SW 1271 (cell line): ENCODE measurements at places on chromosomes 12 and 14.

DNA sequence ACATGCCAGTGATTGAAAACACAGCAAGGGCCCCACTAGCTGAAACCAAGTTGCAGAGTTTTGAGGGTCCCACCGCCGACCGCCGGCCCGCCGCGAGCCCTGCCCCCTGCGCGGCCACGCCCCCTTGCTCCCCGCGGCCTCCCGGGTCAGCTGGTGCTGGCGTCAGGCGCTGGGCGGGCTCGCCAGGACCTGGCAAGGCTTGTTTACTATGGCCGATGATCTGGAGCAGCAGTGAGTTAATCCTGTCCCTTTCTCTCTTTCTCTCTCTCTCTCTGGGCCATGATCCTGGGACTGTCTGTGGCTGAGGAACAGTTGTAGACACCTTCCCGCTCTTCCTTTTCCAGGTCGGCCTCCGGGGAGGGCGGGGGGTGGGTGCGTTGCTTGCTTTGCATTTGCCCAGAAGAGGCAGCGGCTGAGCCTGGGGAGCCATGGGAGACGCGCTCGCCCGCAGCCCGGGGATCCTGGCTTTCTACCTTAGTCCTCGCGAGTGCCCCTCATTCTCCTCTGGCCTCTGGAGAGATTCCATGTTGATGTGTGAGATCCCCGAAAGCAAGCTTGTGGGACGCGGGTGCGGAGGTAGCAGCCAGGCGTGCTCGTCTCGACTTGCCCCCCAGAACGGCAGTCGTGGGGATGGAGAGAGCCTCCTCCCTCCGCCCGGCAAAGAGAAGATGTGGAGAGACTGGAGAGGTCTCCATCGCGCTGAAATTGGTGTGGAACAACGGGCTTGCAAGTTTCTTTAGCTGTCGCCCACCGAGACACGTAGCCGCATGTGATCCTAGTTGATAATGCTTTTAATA lies at the start of gene ABHD4:
Gene ABHD4, plus strand, starts transcription at position 202 of the 797 bp plus-strand sequence. Its CDS starts 7 bp downstream, at position 209.
- no peak for DNase-seq

DNA sequence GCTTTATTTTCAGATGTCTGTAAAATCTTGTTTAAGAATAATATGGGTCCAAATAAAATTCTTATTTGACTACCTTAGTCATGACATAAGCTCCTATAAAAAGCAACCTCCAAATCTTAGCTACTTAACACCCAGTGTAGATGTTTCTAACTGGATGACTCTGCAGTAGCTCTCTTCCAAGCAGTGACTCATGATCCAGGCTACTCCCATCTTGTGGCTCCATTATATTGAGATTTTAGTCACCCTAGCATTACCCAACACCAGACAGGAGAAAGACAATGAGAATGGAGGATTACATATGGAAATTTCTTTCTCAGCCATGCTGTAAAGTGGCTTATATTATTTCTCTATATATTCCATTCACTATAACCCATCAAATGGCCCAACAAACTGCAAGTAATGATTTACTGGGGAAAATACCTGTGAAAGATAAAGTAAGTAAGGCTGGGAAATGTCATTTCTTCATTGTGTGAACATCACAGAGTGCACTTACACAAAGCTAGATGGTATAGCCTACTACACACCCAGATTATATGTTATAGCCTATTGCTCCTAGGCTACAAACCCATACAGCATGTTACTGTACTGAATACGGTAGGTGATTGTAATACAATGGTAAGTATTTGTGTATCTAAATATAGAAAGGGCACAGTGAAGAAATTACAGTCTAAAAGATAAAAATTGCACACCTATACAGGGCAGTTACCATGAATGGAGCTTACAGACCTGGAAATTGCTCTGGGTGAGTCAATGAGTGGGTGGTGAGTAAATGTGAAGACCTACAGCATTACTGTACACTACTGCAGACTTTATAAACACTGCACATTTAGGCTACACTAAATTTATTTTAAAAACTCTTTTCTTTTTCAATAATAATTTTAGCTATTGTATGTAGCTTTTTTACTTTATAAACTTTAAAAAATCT lies 163.2 kb downstream of the DYRK2 start:
- no peak for DNase-seq

- DNase-seq, result no peak
These were observed 275.0 kb upstream of the ATP2B1 start for GRCh38 chr12:89983622-89984021.

DNA sequence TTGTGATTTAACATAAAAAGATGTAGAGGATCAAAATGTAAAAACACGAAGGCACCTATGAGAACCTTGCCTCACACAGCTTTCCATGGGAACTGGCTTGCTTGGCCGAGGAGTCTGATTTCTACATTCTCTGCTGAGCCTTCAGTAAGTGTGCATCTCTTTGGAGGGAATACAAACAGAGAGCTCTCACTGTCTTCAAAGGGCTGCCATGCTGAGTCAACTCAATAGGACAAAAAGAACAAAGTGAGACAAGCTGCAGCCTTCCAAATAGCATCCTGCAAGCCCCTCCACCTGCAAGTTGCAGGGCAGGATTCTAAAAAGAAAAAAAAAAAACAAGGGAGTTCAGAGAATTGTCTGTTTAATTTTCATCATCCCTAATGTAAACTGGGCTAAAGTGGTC lies 411.9 kb downstream of the NELL2 start:
- no peak for DNase-seq

DNA sequence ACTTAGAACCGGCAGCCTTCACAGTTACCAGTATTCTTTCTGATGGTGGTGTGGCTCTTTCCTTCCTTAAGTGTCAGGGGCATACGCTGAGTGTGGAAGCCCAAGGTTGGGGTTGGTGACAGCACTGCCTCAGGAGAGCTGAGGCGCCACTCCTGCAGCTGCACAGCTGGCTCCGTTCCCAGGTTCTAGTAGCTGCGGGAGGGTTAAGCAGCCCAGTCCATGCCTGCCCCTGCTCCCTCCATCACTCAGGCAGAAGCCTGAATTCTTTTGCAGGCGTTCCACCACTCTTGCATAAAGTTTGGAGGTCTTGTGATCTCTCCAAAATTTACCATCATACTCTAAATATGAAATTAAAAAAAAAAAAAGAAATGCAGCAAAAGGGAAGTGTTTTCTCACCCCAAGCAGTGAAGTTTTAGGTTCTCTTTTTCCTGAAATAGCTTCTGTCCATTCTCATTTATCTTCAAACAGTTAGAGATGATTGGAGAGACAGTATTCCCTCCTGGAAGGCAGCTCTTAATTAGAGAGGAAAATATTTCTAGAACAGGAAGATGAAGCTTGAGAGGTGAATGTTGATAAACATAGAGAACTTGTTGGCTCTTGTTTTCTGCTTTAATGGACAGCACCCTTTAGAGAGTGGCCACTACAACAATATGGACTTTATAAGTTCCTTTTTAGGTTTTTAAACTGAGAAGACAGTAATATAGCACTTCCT lies 136.1 kb downstream of the FGD4 start:
- peak; percentile 18 for DNase-seq

DNA sequence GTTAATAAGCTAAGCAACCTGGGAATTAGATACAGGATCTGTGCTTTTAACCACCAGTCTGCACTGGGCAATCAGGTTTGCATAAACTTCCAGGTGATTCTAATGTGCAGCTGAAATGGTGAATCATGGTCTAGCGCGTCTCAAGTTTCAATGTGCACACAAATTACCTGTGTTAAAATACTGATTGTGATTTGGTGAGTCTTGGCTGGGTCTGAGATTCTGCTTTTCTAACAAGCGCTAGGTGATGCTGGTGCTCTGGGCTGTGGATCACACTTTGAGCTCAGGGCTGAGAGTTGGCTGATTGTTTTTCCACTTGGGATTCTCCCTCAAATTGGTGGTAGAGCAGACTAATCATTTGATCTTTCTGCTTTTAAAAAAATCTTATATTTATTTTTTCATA lies 124.8 kb downstream of the C12orf75 start:
- DNase-seq, result no peak

- DNase-seq, result no peak
These were observed 34.0 kb downstream of the CHGA start for GRCh38 chr14:92956961-92957360.

DNA sequence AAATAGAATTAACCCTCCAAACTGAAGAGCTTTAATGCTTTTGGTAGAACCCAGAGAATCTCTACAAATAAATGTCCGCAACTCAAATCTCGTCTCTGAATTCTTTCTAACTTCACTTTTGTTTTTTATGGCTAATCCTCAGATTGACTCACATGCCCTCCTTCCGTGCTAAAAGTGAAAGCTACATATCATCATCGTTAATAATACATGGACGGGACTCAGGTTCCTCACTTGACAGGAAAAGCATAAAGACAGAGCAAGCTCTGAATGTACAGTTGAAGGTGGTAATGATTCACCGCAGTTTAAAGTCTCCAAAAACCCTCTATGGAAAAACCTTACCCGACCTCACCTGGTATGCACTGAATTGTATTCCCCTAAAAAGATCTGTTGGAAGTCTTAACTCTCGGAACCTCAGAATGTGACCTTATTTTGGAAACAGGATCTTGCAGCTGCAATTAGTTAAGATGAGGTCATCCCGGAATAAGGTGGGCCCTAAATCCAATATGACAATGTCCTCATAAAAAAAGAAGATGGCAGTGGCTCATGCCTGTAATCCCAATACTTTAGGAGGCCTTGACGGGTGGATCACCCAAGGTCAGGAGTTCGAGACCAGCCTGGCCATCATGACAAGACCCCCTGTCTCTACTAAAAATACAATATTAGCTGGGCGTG lies 147.4 kb upstream of the FOXN3 start:
- DNase-seq, result no peak

- DNase-seq, result no peak
These were observed 120.9 kb upstream of the ATP2B1 start for GRCh38 chr12:89829434-89829975.

DNA sequence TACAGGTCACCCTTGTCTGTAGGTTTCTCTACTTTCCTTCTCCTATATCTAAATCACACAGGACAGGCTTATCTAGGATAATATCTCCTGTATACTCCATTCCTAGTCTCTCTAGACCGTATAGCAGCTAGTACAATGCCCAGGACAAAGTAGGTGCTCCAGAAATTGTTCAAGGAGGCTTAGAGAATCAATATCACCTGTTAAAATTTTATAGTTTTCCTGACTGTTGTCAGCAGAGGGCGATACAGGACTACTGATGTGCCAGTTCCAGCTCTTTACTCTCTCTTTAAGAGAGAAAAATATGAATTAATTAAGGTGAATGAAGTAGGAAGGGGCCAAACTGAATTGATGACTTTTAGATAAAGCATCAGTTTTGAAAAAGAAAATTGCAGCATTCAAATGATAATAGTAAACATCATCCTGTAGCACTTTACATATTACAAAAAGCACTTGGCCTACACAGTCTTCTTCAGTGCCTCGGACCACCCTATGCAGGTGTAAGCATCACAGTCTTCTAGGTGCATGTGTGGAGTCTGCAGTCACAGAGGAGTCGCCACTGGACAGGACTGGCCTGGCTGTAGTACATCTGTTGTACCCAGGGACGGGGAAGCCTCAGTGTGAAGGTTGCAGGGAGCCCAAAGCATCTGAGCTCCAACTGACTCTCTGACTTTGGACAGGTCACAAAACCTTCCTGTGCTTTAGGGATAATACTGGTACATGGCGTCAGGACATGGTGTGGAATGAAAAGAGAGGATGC lies 61.9 kb upstream of the MAX start:
- no peak for DNase-seq

DNA sequence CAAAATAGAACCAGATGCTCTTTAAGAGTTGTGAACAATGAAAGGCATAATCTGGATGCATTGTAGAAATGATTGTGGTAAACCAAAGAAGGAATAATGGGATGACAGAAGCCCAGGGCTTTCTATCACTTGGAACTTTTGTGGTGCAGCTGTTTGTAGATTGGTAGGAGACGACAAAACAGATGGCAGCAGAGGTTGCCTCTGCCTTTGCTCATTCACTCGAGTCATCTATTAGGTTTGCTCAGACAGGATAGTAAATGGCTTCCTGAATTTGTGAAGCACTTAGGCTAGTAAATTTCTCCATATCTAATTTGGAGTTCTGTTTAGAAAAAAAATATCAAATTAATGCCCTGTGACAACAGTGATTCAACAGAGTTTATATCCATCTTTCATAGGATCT lies 78.4 kb downstream of the FGD4 start:
- DNase-seq, result no peak

DNA sequence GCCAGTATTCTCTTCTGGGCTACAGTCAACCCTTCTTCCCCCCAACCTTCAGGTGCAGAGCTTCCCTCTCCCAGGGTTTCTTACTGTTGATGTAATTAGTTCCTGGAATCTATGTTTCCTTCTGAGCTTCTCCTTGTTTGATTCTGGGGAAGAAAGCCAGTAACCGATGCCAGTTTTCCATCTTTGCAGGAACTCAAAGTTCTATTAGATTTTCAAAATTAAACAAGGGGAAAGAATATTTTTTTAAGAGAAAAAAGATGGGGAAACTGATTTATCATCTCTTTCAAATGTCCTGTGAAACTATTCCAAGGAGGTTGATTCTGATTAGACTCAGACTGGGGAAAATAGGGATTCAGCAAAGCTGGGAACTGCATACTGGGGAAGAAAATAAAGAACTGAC lies 17.9 kb upstream of the FAM234B start:
- DNase-seq, result no peak

DNA sequence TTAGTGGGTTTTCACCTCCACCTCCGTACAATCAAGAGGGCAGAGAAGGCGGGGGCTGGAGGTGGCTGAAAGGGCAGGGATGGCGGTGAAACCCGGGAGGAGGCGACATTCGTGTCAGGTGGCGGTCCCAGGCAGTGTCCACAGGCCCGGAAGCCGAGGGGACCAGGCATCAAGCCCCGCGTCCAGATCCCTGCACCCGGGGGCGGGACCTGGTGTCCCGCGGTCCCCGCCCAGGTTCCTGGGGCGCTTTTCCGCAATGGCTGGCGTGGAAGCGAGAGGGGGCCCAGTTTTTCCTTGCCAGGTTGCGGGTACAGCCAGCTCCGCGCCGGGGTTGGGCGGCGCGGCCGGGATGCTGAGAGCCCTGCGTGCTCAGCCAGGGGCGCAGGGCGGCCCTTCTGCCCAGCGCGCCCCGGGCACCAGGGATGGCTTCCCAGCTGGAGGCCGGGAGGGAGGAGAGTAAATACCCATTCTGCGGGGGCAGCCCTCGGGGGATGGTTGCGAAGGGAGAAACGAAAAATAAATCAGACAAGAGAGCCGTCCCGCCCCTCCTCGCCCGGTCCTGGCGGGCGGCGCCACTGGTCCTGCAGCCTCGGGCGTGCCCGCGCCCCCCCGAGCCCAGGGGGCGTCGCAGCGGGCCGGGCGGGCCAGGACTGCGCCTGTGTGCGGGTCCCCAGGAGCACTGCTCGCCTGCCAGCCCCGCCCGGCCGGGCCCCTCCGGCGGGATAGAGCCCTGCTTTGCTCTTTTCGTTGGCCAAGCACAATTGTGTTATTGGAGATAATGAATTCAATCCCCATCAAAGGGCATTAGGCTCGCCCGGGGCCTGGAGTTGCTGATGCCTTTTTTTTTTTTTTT lies 11.5 kb downstream of the FOXA1 start:
- no peak for DNase-seq

GRCh38 chr12:54294152-54294952 lies 6.5 kb downstream of the NFE2 start:
- DNase-seq, result no peak

DNA sequence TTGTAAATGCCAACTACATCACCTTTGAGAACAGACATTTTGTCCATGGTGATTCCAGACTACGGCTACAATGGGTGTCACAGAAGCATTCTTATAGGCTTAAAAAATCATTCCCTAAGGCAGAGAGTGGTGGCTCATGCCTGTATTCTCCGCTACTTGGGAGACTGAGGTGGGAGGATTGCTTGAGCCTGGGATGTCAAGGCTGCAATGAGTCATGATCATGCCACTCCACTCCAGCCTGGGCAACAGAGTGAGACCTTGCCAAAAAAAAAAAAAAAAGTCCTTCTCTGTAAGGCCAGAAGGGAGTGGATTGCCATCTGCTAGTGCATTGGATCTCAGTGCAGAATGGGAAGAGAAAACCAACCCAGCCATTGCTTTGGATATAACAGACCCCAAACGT lies 522.5 kb downstream of the VRK1 start:
- no peak for DNase-seq
